Left ventricle myocardium superior (tissue), 1 donor: ENCODE measurements at places on chromosomes 2 and 18. TPM values are rescaled to one million over a fixed set of nuclear protein-coding genes. Genes with fewer than 3 reads are reported as not detected.

The UGT1A7 gene
- total RNA-seq = not detected

DNA sequence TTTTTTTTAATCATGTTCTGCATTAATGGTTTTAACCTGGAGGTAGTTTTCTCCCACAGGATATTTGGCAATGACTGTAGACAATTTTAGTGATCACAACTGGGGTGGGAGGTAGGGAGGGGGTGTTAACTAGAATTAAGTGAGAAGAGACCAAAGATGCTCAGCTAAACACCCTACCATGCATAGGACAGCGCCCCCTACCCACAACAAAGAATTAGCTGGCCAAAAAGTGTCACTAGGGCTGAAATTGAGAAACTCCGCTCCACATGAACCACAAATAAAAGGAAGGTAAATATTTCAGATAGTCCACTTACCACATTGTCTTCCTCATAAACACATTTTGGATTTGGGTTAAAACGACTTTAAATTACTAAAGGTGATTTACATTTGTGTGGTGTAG, 942.6 kb downstream of the SUCLG1 start:
- no peak for DNase-seq

- no peak for DNase-seq
These were observed 32.5 kb downstream of the PRKRA start for GRCh38 chr2:178418426-178418825.

DNA sequence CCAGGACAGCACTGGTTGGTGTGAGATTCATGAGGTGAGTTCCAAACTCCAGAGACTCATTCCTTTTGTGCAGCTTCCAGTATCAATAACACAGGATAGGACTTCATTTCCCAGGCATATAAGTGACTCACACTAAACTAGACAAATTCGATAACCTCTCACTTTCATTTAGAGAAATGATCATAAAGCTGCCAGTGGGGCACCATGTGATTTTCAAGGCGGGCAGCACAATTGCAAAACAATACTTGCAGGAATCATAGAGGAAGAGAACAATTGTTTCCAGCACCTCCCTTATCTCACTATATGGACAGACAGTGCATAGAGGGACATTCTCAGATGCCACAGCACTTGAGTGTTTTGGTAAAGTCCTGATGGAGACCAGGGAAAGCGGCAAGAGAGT, 31.3 kb upstream of the DNAH7 start:
- no peak for DNase-seq

DNA sequence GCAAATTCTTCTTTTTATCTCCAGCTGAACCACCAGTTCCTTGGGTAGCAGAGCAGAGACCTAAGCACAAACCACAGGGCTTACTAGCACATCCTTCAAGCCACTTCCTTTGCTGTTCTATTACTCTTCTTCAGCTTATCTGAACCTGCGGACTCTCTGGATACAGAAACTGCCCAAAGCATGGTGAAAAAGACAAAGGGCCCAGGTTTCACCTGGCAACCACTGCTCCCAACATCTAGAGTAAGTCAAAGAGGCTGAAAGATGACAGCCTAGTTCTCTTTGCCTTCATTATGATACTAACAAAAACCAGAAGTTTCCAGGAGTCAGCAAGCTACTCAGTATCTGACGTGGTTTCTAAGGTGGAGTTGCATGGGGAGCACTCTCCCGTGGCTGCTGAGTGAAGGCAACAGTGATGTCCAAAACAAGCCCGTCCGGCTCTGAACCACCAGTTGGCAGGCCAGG, 43.4 kb downstream of the KANSL3 start:
- no peak for DNase-seq

- DNase-seq = no peak
These were observed 9.8 kb upstream of the ERBB4 start for GRCh38 chr2:212548455-212548819.
